ENCODE measurements at places on chromosomes 3 and 15. TPM values are rescaled to one million over a fixed set of nuclear protein-coding genes. Genes with fewer than 3 reads are reported as not detected.

The GALNT15 gene
- not detected for total RNA-seq

The NME9 gene
- total RNA-seq = not detected

The SAXO2 gene
- total RNA-seq = 1.5 TPM

The CXCR6 gene
- not detected for total RNA-seq

The MAP6D1 gene
- 0.62 TPM for total RNA-seq

The SEMA3G gene
- total RNA-seq = 2.0 TPM

The SPTSSB gene
- total RNA-seq = 0.84 TPM

The ZNF80 gene
- not detected for total RNA-seq

The PIF1 gene
- total RNA-seq = 8.3 TPM

The SPESP1 gene
- total RNA-seq = not detected

The GPR87 gene
- total RNA-seq = not detected

- DNase-seq = no peak
Observed at GRCh38 chr15:45604326-45604725, 17.1 kb downstream of the BLOC1S6 start.

GRCh38 chr15:62494197-62494596 lies 329.1 kb upstream of the C2CD4B start:
- DNase-seq = no peak

- no peak for DNase-seq
Observed at GRCh38 chr15:39031596-39031995, 467.0 kb upstream of the RASGRP1 start.

- DNase-seq = no peak
Observed at GRCh38 chr15:100926971-100927756, 8.0 kb downstream of the LRRK1 start.

DNA sequence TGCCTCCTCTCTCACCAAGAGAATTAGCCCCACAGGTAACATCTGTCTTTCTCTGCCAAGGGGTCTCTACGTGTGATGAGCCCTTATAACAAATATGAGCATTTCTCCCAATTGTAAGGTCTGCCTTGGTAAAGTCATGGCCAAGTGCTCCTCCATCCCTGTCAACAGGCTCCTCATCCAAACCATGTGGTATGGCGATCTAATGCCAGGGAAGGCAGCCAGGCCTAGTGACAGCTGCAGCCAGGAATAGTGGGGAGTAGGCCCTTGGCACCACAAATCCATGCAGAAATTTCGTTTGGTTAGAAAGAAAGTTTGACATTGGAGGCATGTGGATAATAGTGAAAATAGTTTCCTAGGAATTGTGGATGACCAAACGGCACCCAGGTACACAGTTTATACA lies 4.7 kb upstream of the LRTM1 start:
- no peak for DNase-seq

- DNase-seq = no peak
Observed at GRCh38 chr3:145754605-145755289, 406.2 kb downstream of the PLOD2 start.

DNA sequence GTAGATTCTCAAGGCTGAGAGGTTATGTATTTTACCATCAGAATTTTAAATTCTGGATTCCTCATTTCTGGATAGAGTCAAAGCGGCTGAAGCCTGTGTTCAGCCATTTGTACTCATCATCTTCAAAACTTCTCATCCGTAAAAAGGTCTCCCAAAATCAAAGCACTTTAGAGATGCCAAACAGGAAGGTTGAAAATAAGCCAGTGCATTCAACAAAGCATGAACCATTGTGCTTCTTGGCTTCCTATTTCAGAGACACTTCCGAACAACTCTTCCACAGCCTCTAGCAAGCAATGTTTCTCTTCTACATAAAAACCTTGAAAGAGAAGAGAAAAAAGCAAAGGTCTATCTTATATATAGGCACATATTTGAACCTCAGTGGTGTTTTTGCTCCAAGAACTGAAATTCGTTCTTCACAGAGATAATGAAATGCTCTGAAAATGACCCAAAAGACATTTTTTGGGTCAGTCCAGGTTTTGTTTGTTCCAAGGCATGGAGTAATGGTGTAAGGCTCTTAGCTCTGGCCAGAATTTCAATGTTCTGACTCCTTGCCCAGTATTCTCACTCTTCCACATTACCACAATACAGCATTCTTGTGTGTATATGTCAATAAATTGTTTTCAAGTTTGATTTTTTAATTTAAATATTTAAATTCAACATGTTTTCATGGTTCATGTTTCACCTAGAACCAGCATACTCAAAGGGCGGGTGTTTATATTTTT lies 163.1 kb downstream of the STAC start:
- DNase-seq = no peak

GRCh38 chr3:40404591-40405198 lies 17.7 kb downstream of the ENTPD3 start:
- DNase-seq = no peak

- no peak for DNase-seq
Observed at GRCh38 chr3:155512867-155513261, 219.4 kb upstream of the STRIT1 start.

DNA sequence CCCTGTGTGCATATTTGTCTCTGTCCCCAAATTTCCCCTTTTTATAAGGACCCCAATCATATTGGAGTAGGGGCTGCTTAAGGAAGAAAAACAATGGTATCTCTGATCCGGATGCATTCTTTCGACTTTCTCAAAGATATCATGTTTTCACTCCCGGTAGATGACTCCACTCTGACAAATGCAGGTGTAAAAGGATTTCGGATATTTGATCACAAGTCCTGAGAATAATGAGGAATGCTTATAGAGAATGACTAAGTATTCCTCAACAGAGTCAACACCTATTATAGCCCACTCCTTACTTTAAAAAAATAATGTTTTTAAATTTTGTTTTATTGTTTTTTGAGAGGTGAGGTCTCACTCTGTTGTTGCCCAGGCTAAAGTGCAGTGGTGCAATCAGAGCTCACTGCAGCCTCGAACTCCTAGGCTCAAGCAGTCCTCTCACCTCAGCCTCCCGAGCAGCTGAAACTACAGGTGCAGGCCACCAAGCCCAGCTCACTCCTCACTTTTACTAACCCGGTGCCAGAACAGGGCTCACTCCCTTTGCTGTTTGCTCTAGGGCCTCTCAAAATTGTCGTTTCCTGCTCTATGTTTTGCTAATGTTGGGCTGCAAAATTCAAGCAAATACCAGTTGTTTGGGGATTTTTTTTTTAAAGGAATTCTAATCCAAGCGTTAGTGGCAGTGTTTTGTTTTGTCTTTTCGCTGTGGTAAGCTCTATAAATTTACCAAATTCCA lies 24.6 kb downstream of the COL8A1 start:
- DNase-seq = no peak

DNA sequence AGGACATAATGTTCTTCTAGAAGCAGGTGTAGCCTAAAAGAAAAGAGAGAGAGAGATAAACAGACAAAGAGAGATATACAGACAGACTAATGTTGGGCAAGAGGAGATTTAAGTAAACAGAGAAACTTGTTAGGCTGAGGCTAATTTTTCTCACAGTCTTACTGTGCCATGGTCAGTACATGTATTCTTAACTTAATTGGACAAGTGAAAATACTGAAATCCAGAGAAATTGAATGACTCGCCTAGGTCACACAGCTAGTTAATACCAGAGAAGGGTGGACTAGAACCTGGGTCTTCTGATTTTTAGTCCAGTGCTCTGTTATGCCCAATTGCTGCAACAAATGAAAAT lies 6.7 kb upstream of the ZNF609 start:
- no peak for DNase-seq

DNA sequence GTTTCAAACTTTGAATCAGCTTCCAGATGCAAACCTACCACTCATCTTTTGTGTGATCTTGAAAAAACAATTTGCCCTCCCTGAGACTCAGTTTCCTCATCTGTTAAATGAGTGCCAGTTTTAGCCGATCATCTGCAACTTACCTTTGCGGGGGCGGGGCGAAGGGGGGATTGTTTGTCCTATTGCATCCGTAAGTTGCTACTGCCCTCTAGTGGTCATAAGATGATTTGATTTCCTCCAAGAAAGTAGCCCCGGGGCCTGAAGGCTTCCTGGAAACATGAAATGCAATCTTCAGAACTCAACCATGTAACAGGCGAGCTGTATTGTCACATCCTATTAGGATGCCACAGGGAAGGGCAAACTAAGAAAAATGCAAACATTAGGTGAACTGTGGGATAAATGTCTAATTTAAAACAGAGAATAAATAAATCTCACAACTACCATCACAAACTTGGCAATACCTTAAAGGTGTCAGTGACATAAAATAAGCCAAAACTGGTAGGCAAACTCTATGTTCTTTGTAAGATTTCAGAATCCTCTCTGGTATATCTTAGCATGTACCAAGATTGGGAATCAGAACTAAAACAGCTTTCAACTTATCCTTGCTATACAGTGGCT lies 63.5 kb upstream of the CLDN18 start:
- peak; percentile 62 for DNase-seq

GRCh38 chr3:44795197-44795596 lies 33.6 kb downstream of the KIF15 start:
- DNase-seq = no peak

DNA sequence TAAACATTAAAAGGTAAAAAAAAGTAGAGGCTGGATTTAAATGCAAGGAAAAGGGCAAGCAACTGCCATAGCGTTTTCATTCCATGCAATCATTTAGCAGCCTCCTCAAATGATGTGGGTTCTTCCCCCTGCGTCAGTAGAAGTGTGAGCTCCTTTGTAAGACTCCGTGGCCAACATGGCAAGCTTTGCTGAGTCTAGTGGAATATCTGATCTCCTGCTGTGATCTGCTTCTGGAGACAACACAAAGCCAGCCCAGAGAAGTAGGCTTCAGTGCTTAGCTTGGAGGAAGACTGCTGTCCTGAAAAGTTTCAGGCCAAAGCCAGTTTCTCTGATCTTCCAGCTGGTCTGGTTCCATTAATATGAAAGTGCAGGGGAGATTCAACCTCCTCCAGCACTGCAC lies 70.4 kb downstream of the ARPP21 start:
- DNase-seq = no peak

GRCh38 chr15:78991476-78991875 lies 46.6 kb upstream of the CTSH start:
- DNase-seq = no peak

DNA sequence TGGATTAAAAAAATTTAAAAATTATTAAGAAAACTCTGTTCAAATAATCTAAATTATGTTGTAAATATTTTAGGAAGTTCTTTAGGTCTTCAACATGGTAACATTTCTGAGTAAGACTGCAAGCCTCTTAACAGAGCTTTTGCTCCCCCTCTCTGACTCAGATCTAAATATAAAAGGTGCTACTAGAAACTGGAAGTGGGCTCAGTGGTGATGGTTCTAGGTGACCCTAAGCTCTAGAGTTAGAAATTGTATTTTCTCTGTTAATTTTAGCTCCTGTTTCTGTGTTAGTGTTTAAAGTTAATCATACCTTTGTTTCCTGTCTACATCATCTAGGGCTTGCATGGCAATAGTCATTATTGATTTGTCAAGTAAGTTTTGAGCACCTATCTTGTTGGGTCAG lies 159.9 kb upstream of the MEIS2 start:
- DNase-seq = no peak

DNA sequence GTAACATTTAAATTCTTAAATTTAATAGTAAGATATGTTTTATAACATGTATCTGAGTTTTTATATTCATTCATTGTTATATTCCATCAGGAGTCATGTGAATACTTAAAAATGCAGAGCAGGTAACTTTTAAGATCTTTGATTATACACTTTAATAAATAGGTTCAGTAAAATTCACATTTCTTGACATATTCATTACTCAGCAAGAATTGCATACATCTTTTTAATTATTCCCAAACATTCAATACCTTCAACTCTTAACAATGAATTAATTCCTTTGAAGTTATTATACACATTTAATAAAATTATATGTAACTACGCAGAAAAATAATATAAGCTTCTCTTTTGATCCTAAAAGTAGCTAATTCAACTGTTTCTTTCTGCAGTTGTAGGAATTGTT lies 105.4 kb downstream of the CNTN4 start:
- DNase-seq = no peak

GRCh38 chr3:102536456-102536855 lies 101.6 kb downstream of the ZPLD1 start:
- DNase-seq = peak; percentile 16

DNA sequence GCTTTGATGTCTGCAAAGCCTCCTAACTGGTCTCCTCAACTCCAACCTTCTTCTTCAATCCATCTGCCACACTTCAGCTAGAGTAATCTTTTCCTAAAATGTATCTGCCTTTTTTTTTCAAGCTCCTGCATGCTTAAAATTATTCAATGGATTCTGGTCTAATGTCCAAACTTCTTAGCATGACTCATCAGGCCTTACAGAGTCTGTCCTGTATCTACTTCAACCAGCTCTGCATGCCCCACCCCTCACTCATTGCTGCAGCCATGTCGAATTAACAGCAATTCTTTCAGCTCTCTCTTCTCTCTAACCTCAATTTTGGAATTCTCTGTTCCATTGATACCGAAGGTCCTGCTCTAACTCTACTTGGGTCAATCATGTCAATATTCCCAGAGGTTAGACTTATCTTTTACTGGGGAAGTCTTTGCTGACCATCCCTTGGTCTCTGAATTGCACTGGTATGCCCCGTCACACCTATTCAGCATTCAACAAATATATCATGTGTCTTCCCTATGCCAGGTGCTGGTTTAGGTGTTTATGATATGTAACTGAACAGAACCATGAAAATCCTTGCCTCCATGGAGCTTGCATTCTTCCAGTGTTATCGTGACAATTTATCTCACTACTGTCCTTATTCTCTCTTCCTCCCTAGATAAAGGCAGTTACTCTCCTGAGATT lies 88.5 kb upstream of the NANOGP8 start:
- peak; percentile 3 for DNase-seq

- DNase-seq = peak; percentile 6
Observed at GRCh38 chr15:33068511-33068990, 126.0 kb downstream of the FMN1 start.

DNA sequence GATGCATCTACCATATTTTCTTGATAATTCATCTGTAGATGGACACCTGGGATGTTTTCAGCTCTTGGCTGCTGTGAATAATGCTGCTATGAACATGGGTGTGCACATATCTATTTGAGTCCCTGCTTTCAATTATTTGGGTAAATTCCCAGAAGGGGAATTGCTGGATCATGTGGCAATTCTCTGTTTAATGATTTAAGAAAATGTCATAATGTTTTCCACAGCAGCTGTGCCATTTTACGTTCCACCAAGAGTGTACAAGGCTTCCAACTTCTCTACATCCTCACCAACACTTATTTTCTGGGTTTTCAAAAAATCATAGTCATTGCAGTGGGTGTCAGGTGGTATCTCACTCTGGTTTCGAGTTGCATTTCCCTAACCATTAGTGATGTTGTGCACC lies 64.4 kb downstream of the NSMCE3 start:
- no peak for DNase-seq

- DNase-seq = no peak
Observed at GRCh38 chr3:111278959-111279358, 207.3 kb downstream of the NECTIN3 start.

DNA sequence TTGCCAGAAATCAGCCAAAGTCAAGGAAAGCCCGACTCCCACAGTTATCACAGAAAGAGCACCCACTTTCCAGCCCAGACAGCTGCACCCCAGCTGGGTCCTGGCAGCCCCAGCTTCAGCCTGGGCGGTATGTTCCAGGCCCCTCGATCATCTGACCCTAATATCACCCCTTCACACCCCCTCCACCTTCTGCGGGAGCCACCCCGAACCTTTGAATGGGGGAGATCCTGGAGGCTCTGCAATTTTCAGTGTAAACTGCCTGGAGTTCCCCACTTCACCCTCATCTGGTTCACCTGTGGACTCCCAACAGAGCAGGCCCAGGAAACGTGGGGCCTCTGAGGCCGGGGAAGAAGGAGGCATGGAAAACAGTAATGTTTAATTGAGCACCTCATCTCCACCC lies 5.9 kb downstream of the PRSS50 start:
- DNase-seq = no peak

GRCh38 chr3:144501467-144501866 lies 529.8 kb downstream of the DIPK2A start:
- DNase-seq = no peak

Measured in HepG2 (cell line).